A549 treated with ZK216348 at 1 μM for 4 hours (cell line): ENCODE measurements at places on chromosomes 3 and 15. TPM values are rescaled to one million over a fixed set of nuclear protein-coding genes. Genes with fewer than 3 reads are reported as not detected.

Gene FES
- 0.64 to 1.1 TPM (median 0.79 TPM) in 5 replicates for total RNA-seq

Gene SPESP1
- total RNA-seq: not detected in 5 replicates

Gene CACNA2D2
- total RNA-seq: 0.15 to 0.69 TPM (median 0.66 TPM) in 5 replicates

Gene ALDH1A3
- 16.2 to 19.9 TPM (median 18.9 TPM) in 5 replicates for total RNA-seq

Gene VGLL3
- 4.4 to 15.5 TPM (median 8.1 TPM) in 5 replicates for total RNA-seq

Gene SKOR1
- total RNA-seq: 0.05 to 0.08 TPM (median 0.06 TPM) in 4 of 5 replicates, not detected in the other

Gene SLC22A14
- total RNA-seq: 0.09 TPM in 2 of 5 replicates, not detected in the others

Gene MGA
- 5.9 to 8.2 TPM (median 7.4 TPM) in 5 replicates for total RNA-seq

Gene ZNF385D
- total RNA-seq: not detected in 5 replicates

Gene CCDC39
- not detected in 5 replicates for total RNA-seq

Gene CALML4
- 6.7 to 9.2 TPM (median 8.0 TPM) in 5 replicates for total RNA-seq

Gene TM4SF18
- 31.6 to 39.5 TPM (median 34.5 TPM) in 5 replicates for total RNA-seq

Gene MEX3B
- total RNA-seq: 2.8 to 5.9 TPM (median 5.2 TPM) in 5 replicates

Gene ERC2
- total RNA-seq: 0.31 to 0.52 TPM in 2 of 5 replicates, not detected in the others

Gene ASB14
- not detected in 5 replicates for total RNA-seq

Gene TRANK1
- 1.00 to 1.8 TPM (median 1.5 TPM) in 5 replicates for total RNA-seq

Gene RARB
- total RNA-seq: 5.0 to 9.4 TPM (median 7.9 TPM) in 5 replicates

Gene TPRG1
- total RNA-seq: 0.09 to 0.40 TPM (median 0.25 TPM) in 4 of 5 replicates, not detected in the other

Gene KY
- 0.07 to 0.25 TPM (median 0.20 TPM) in 3 of 5 replicates, not detected in the others for total RNA-seq

Gene TMEM158
- total RNA-seq: 9.1 to 21.3 TPM (median 15.9 TPM) in 5 replicates

Gene CYP8B1
- not detected in 5 replicates for total RNA-seq

Gene TEX55
- not detected in 5 replicates for total RNA-seq

Gene SLC2A2
- total RNA-seq: not detected in 5 replicates

Gene HGD
- total RNA-seq: 15.7 to 20.7 TPM (median 20.0 TPM) in 5 replicates

Gene DZIP1L
- total RNA-seq: 6.6 to 11.4 TPM (median 8.4 TPM) in 5 replicates

Gene RTP4
- total RNA-seq: not detected in 5 replicates

Gene ST6GAL1
- 2.6 to 4.3 TPM (median 3.5 TPM) in 5 replicates for total RNA-seq

Gene FBXL2
- total RNA-seq: 6.4 to 9.5 TPM (median 8.6 TPM) in 5 replicates

Gene ADAMTS9
- total RNA-seq: 0.71 to 0.90 TPM (median 0.82 TPM) in 5 replicates

Gene HESX1
- 0.32 TPM in 1 of 5 replicates, not detected in the others for total RNA-seq

Gene CBLB
- 14.3 to 21.4 TPM (median 19.0 TPM) in 5 replicates for total RNA-seq

Gene TAGLN3
- total RNA-seq: not detected in 5 replicates

Gene IL17RD
- 0.56 to 1.8 TPM (median 1.00 TPM) in 5 replicates for total RNA-seq

Gene GOLGA8N
- 0.71 to 1.5 TPM (median 1.3 TPM) in 5 replicates for total RNA-seq

Gene SMC4
- total RNA-seq: 71.1 to 119 TPM (median 100 TPM) in 5 replicates

Gene DISP2
- total RNA-seq: 0.25 to 3.3 TPM (median 1.6 TPM) in 5 replicates

Gene HACD2
- total RNA-seq: 25.2 to 42.0 TPM (median 35.5 TPM) in 5 replicates

Gene CADPS
- total RNA-seq: not detected in 5 replicates

Gene GHSR
- not detected in 5 replicates for total RNA-seq

Gene GNB5
- total RNA-seq: 38.8 to 56.6 TPM (median 50.0 TPM) in 5 replicates

Gene CLSTN2
- 0.01 to 0.05 TPM (median 0.02 TPM) in 5 replicates for total RNA-seq

Gene ALG3
- total RNA-seq: 48.9 to 83.2 TPM (median 72.9 TPM) in 5 replicates

Gene BNIP2
- 63.9 to 109 TPM (median 71.8 TPM) in 5 replicates for total RNA-seq

Gene CCDC54
- total RNA-seq: not detected in 5 replicates

Gene SENP5
- 4.5 to 7.9 TPM (median 6.4 TPM) in 5 replicates for total RNA-seq

Gene CPA3
- total RNA-seq: not detected in 5 replicates
